ENCODE measurements at places on chromosomes 1 and 21.

DNA sequence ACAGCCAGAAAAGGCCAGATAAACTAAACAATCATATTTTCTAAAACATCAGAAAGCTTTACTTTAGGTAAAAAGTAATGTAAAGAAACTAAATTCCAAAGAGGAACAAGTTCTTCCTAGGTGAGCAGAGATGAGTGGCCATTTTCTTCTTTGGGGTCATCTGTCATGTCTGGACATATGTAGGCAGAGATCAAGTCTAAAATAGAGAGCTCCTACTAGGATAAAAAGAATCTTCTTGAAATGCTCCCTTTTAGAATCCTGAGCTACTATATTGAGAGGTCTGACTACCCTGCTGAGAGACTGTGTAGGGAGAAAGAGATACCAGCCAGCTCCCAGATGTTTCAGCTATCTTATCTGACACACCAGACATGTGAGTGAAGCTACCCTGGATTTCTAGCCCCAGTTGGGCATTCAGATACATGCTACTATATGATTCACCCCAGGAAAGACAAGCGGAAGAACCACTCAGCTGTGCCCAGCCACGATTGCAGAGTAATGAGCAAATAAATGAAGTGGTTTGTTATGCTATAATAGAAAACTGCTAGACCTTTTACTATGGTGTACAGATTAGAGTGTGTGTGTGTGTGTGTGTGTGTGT, 80.1 kb downstream of the TTLL7 start:
- no peak for DNase-seq

DNA sequence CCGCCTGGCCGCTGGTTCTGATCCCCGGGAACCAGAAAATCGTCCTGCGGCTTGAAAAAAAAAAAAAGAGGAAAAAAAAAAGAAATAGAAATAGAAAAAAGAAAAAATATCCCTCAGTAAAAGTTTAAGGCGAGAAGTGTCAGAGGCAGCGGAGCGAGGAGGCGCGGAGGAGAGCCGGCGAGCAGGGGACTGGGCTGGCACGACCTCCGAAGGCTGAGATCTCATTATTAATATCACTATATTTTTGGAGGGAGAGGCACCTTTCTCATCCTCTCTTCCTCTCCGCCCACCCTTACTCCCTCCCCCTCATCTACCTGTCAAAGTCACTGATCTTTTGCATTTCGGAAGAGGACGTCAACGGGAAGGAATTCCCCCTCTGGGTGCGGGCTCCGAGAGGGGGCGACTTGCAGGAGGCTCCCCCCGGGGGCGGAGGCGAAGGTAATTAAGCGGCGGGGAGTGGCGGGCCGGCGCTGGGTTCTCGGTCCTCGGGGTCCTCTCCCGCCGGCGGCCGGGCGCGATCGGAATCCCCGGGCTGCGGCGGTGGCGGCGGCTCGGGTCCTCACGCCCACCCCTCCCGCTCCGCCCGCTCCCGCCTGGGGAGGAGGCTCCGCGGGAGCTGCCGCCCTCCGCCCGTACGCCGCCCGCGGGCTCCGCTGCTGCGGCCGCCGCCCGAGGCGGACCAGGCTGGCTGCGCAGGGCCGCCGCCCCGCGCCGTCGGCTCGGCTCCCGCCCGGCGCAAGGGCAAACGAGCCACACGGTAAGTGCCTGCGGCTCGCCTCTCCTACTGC, at the start of gene NTNG1:
TSS of gene NTNG1 (plus strand) at position 337 of the 788 bp plus-strand sequence.
- DNase-seq = peak; percentile 1

DNA sequence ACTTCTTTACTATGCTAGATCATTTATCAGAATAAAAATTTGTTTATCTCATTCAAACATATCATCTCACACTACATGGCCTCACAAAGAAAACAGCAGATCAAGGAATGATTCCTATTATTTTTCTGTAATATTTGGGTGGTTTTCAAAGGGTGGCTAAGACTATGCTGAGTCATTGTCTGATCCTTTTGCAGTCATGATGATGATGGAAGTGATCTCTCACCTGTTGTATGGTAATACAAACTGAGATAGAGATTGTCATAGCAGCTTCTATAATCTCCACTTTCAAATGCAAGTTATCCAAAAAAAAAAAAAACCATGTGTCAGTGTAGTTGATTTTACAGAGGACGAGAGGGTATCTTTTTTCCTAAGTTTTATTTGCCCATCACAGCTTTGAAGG, 37.2 kb upstream of the GBP5 start:
- DNase-seq = no peak

- DNase-seq = no peak
Observed at GRCh38 chr1:221335161-221336101, 406.5 kb downstream of the DUSP10 start.

- no peak for DNase-seq
Observed at GRCh38 chr1:231619257-231619634, 7.3 kb upstream of the DISC1 start.

DNA sequence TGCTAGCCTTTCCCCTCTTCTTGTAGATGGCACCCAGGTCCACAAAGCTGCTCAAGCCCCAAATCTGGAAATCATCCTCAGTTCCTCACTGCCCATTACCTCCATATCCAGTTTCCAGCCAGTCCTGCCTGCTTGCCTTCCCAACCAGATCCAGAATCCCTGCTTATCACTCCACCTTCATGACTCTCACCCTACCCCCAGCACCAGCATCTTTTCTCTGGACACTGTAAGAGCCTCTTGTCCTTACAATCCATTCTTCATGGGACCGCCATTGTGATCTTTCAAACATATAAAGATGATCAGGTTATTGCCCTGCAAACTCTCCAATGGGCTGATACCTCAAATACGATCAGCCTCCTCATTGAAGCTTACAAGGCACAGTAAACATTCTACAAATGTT, 23.5 kb upstream of the NPL start:
- DNase-seq = no peak

GRCh38 chr1:208145167-208145566, 99.0 kb downstream of the PLXNA2 start:
- no peak for DNase-seq

GRCh38 chr1:184870319-184870718, 104.0 kb downstream of the NIBAN1 start:
- no peak for DNase-seq

DNA sequence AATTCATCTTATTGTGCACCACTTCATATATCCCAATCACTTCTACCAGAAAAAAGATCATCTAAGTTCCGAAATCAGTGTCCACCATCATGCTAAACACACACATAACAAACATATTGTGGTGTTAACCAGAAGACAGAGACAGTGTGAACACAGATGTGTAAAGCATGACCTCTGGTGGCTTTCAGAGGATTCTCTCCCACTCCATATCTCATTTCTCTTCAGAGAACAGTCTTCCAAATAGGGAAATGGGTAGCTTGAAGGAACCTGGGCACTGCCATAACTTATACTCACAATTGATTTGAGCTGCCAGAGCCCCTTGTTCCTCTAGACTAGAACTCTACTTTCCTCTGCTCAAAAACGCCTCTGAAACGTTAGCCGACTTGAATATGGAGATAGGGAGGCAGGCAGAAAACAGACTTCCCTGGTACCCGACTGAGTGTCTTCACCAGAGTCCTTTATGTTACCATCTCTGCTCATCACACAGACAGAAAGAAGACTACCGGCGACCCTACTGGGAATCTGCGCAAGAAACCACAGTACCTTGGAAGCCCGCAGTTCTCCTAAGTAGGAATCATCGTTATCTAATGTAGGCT, 1.8 kb upstream of the ELAPOR1 start:
- no peak for DNase-seq

GRCh38 chr1:19371226-19372135, 59.4 kb downstream of the SLC66A1 start:
- no peak for DNase-seq

DNA sequence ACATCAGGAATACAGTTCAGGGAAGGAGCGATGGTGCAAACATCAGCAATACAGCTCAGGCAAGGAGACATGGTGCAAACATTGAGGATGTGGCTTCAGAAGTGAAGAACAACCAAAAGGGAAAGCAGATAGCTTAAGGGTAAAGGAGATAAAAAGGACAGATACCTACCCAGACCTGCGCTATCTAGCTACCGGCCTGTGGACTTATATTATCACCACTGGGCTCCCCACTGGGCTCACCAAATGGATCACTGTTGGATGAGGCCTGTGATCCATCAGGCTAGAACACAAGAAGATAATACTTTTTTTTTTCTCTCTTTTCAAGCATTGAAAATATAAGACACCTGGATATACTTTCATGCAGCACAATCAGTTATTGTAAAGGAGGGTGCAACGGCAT, 44.7 kb upstream of the C8B start:
- DNase-seq = no peak

DNA sequence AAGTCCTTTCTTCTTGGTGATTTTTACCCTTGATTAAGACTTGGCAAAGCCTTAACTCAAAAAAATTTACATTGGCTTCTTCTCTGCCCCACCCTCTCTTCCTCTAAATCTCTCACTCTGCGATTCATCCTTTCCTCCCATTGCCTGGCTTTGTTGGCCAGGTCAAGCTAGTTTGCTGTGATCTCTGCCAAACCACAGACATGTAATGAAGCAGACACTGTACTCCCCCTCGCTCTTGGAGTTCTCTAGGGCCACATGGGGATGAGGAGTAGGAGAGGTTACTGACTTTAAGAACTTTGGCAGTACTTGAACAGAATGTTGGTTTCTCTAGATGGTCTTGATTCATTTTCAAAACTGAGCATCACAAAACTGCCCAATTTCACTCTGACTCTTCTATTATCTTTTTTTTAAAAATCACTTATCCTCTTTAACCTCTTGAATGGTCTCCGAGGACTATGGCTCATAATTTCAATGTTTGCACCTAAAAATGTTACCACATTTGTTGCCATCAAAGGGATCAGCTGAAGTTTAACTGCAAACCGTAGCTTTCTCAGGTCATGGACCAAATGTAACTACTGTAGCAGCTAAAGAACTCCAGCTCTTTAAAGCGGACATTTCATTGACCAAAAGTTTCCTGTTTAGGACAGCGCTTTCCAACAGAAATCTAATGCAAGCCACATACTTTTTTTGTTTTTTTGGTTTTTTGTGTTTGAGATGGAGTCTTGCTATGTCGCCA, 62.7 kb upstream of the IPO9 start:
- no peak for DNase-seq

DNA sequence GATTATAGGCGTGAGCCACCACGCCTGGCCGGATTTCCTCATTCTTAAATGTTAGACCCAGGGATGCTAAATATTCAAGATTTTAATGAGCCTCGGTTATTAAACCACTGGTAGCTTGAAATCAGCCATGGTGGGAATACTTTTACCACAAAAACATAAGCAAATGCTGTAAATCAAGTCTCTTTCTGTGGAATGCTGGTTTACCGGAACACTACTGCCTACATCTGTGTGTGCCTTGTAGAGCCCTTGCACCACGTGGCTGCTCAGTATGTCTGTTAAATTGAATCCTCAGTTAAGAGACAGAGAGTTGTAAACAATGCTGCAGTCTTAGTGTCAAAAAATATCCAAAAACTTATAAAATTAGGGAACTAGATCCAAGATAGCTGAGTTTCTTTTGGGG, 26.8 kb upstream of the CNN3 start:
- no peak for DNase-seq

GRCh38 chr1:175673371-175674150, 69.8 kb downstream of the TNR start:
- DNase-seq = no peak

DNA sequence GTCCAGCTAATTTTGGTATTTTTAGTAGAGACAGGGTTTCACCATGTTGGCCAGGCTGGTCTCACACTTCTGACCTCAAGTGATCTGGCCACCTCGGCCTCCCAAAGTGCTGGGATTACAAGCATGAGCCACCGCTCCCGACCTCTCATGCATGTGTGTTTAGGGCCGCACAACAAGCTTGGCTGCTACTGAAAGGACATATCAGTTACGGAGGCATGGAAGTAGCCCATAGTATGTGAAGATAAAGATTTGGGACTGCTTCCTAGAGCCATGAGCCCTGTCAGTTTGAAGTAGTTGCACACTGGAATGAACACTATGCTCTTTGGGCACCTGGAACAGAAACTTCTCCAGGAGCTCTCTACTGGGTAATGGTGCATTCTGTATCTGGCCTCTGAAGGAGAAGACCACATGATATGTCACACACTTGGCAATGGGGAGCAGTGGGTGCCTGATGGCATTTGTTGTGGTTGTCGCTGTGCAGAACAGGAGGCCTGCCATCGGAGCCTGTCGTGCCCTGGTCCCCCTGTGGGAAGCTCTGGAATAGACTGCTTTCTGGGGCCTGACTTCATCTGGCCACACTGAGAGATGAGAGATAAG, 144.7 kb upstream of the KIF26B start:
- DNase-seq = no peak

DNA sequence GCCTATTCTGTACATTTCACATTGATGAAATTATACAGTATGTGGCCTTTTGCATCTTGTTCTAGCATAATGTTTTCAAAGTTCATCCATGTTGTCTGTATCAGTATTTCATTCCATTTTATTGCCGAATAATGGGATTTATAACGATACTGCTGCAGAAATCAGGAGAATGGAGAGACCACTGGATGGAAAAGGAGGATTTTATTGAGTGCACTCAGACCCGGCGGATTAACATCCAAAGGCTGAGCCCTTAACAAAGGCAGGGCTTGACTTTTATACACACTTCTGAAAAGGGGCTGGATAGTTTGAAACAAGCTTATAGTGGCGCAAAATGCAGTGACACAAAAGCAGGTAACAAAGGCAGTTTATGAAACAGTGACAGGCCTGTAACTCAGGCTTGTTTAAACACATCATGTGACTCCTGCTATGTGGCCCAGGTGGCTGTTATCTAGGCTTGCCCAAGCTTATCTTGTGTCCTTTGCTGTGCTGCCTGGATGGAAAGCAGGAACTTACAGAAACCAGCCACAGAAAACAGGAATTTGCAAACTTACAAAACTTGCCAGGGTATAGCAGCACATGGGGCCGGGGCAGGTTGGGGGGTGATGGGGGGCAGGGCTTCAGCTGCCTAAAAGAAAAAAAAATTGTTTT, 32.8 kb upstream of the KCNJ15 start:
- no peak for DNase-seq

GRCh38 chr1:170284512-170284911, 138.8 kb downstream of the NTMT2 start:
- no peak for DNase-seq
